Kidney epithelial cell (primary cell): ENCODE measurements at places on chromosomes 12 and 14. TPM values are rescaled to one million over a fixed set of nuclear protein-coding genes. Genes with fewer than 3 reads are reported as not detected.

The PMEL gene
- total RNA-seq = 0.96 and 1.1 TPM in 2 replicates

GRCh38 chr14:50750323-50750722 lies 80.6 kb downstream of the NIN start:
- no peak for DNase-seq

The MYH7 gene
- total RNA-seq = not detected in 2 replicates

The TSHR gene
- not detected in 2 replicates for total RNA-seq

The SMCO2 gene
- total RNA-seq = 0.58 and 1.5 TPM in 2 replicates

GRCh38 chr12:132834181-132834711 lies 5.6 kb upstream of the GOLGA3 start:
- DNase-seq = no peak

DNA sequence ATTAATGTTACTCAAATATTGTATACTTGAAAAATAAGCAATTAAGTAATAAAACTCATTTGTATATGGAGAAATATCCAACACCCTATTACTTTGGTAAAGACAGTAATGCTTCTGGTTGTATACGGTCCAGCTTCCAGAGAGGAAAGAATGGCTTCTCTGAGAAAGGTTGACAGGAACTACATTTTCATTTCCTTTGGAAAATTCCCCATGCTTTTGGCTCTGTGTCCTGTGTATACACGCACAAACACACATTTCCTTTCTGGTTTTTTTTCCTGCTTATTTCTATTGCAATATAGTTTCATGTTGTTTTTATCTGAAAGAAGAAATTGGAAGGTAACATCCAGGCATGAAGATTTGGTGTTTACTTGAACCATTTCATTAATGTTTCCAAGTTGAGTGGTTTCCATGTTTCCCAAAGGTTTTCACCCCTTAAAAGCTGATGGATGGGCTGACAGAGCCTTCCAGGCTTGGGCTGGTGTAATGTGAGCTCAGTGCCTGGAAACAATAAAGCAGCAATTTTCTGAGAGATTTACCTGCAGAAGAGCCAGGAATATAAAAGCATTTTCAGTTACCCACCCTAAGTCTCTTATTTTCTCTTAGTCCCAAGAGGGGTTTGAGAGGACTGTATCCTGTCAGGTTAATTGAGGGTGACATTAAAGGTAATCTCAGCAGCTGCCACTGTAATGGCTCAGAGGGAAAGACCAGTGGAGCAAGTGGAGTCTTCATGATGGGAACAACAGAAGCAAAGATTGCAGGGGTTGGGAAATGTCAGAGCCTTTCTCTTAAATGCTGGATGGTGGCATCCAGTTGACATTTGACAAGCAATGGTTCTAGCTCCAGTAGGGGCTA lies 33.4 kb upstream of the TMTC1 start:
- no peak for DNase-seq

The KRT3 gene
- not detected in 2 replicates for total RNA-seq

DNA sequence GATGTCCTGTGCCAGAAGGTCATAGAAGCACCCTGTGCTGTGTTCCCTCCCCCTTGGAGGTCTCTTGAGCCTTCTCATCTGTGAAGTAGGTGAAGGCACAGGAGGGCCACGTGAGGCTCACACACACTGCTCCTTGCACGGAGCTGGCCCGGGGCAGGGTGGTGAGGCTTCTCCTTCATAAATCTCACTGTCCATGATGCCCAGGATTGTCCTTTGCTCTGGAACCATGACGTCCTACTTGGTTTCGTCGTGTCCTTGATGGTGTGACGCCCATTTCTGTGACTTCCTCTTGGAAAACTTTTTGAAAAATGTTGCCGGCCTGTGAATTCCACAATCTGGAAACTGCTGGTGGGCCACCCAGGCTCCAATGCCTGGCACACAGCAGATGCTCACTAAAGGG lies 34.4 kb downstream of the SH2B3 start:
- DNase-seq = no peak

The TC2N gene
- total RNA-seq = 8.5 and 9.6 TPM in 2 replicates

GRCh38 chr12:10891937-10892336 lies 7.9 kb upstream of the PRH1 start:
- no peak for DNase-seq

DNA sequence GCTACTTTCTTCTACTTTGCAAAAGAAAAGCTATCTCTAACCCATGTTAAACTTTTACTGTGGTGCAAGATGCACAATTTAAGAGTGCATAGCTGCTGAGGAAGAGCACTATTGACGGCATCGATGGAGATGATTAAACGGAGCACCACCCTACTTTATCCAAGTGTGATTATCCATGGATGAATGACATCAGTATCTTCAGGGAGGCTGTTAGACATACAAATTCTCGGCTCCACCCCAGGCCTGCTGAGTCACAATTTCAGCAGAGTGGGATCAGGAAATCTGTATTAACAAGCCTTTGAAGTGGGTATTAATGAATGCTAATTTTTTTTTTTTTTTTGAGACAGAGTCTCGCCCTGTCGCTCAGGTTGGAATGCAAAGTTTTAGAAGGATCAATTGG lies 16.2 kb downstream of the SLC2A14 start:
- no peak for DNase-seq

GRCh38 chr12:18935371-18935965 lies 194.1 kb upstream of the PLEKHA5 start:
- no peak for DNase-seq

DNA sequence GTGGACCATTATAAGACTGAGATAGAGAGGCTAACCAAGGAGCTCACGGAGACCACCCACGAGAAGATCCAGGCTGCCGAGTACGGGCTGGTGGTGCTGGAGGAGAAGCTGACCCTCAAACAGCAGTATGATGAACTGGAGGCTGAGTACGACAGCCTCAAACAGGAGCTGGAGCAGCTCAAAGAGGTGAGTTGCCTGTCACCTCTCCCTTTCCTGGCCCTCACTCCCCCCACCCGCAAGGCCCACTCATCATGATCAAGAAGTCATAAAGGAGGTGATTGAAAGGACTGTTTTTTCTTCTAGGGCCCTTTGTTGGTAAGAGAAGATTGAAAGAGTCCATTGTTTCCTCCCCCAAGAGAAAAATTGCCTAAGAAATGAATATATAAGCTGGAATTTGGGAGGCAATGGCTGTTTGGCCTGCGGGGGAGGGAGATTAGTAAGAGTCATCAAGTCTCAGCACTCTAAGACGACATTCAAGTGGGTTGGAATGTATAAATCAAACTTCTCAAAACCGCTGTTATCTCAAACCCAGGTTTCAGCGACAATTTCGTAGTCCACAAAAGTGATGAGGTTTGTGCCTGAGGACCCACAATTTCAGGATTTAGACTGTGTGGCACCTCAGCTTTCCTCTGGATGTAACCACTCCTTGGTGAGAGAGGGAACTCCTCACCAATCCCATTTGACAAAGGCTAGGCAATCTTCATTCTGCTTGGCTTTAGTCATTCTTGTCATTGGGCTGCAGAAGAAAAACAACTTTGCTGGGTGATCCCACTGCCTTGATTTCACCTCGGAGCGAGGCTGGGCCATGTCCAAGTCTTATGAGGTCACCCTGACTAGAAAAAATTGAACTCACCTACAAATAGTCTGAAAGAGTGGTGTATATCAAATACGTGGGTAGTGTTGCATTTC lies 966 bp downstream of the BICD1 start:
- DNase-seq = no peak

- no peak for DNase-seq
These were observed 37.8 kb upstream of the ATP2A2 start for GRCh38 chr12:110243227-110243626.

GRCh38 chr14:100691395-100692056 lies 35.2 kb upstream of the DLK1 start:
- peak; percentile 14 for DNase-seq

- no peak for DNase-seq
These were observed 170.1 kb upstream of the RTL1 start for GRCh38 chr14:101073598-101073965.

The CLEC12A gene
- not detected in 2 replicates for total RNA-seq

- no peak for DNase-seq
These were observed 154.3 kb downstream of the HELB start for GRCh38 chr12:66456612-66457011.

DNA sequence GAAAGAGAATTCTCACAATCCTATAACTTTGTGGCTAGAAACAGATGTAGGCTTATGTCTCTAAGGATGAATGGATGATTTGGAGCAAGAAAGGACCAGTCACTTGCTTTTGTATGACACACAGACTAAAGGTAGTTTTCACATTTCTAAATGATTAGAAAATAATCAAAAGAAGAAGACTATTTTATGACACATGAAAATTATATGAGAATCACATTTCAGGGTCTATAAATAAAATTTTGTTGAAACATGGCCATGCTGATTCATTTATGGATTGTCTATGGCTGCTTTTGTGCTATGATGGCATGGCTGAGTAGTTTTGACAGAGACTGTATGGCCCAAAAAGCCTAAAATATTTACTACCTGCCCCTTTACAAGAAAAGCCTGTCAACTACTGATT lies 49.4 kb upstream of the FRMD6 start:
- DNase-seq = no peak

The RFX4 gene
- total RNA-seq = not detected in 2 replicates

DNA sequence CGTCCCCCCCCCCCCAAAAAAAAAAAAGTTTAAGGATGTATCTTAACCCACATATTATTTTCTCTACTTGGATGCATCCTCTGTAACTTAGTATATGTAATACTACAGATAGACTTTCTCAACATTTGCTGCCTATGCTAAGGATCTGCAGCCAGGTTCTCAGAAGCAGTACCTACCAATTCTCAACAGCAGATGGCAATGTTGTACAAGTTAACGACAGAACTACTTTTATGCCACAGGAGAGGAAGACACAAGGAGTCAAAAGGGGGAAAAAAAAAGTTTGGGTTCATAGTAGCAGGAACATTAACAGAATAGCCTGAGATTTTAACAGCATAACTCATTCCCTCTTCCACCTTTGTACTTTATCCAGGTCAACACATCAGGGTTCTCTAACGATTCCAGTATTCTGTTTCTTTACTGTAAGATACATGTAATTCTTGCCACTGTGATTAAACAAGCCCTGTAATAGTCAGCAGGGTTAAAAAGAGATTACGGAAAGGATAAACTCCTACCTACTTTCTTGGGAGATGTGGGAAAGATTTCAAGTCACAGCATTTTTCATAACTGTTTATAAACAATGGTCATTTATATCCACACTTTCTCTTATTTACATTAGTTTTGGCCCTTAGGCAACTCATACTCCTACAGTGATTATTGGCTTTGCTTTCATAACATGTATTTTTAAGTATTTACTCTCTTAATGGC lies 5.7 kb upstream of the NEK9 start:
- DNase-seq = no peak
